ENCODE measurements at places on chromosomes 2 and 18. TPM values are rescaled to one million over a fixed set of nuclear protein-coding genes. Genes with fewer than 3 reads are reported as not detected.

DNA sequence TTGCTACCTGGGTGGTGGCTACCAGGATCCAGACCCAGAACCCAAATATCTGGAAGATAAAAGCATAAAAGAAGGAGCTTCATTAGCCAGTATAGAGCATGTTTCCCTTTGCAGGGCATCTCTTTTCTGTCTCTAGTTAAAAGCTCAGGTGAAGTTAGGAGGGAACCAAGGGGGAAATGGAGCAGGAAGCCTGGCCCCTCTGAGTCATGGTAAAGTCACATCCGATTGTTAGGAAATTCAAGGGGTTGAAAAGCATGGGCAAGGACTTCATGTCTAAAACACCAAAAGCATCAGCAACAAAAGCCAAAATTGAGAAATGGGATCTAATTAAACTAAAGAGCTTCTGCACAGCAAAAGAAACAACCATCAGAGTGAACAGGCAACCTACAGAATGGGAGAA lies 126.9 kb downstream of the RPIA start:
- peak; percentile 62 for DNase-seq

- no peak for DNase-seq
These were observed 71.7 kb upstream of the WIPF1 start for GRCh38 chr2:174669336-174669735.

GRCh38 chr2:229798446-229799155 lies 84.2 kb upstream of the DNER start:
- DNase-seq, result no peak

Gene COL4A4
- 0.13 TPM for total RNA-seq

- DNase-seq, result peak; percentile 79
These were observed 209.8 kb downstream of the PHLPP1 start for GRCh38 chr18:62925031-62925688.

Gene GCKR
- total RNA-seq, result not detected

- DNase-seq, result no peak
These were observed 35.5 kb upstream of the RMP24 start for GRCh38 chr18:35936951-35937350.

DNA sequence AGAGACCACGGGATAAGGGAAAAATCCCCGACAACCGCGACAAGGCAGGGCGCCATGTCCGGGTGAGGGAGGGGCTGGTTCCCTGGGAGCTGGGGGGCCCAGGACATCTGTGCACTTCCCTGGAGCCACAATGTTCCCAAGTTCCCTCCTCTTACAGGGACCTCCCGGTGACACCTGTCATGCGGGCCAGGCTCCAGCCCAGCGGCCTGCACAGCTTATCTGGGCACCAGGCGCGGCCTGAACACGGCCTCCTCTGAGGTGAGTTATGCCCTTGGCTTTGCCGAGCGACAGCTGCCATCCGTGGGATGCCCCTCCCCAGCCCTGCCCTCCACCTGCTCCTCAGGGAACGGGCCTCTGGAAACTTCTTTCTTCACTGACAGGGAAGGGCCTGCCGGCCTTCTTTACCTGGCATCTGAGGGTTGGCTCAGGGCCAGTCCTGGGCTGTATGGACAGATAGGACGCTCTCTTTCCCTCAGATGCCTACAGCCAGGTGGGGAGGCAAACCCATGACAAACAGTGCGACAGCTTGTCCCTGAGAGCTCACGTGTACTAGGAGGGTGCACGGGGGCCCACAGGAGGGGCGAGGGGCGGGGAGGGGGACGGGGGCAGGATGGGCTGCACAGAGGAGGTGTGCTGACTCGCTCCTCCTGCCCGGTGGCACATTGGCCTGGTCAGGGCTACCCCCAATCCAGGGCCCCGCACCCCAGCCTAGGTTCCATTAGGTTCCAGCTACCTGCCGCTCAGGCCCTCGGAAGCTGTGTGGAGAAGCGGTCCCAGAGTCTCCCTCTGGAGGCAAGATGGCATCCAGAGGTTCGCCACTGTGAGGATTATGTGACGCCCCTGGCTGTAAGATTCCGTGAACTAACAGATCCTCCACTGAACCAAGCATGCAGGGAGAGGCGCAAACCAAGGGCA lies 34.9 kb upstream of the HPCAL1 start:
- no peak for DNase-seq

GRCh38 chr18:61782545-61782944 lies 110.3 kb downstream of the RNF152 start:
- no peak for DNase-seq

Gene RAB17
- 2.4 TPM for total RNA-seq

- DNase-seq, result peak; percentile 58
These were observed 48.5 kb downstream of the SMAD7 start for GRCh38 chr18:48902023-48902855.

- DNase-seq, result no peak
These were observed 12.9 kb downstream of the ARID5A start for GRCh38 chr2:96549466-96549785.

DNA sequence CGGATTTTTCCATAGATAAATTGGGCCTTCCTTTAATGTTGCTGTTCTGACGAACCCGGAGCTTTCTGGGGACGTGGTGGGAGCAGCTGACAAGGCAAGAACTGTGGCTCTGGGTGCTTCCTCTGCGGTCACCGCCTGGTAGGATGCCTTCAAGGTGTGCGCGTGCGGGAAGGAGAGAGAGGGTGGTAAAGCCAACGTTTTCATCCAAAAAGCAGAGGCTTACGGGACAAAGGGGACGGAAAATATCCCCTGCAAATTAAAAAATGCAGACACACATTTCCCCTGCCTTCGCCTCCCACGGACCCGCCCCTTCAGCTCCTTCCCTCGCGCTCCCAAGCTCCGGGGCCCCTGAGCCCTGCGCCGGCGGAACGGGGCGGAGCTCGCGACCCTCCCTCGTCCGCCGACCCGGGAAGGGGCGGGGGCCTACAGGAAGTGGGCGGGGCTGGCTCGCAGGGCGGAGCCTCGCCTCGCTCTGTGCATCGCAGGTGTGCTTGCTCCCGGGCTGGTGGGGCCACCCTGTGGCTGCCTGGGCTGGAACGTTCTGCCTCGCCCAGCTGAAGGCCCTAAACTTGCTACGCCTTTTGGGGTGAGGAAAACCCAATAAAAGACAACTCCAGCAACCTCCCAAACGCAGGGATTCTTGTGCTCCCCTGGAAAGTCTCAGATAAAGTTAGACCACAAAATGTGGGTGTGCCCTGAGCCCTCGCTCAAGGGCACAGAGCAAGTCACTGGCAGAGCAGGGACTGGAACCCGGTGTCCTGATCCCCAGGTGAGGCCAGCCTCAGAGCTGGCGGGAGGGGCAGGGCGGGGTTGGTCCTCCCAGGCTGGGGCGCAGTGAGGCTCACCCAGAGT lies 25.4 kb upstream of the SLC66A3 start:
- DNase-seq, result peak; percentile 37

Gene TAF1B
- 28.7 TPM for total RNA-seq

- DNase-seq, result peak; percentile 49
These were observed 758.0 kb upstream of the NRXN1 start for GRCh38 chr2:51789918-51790317.

DNA sequence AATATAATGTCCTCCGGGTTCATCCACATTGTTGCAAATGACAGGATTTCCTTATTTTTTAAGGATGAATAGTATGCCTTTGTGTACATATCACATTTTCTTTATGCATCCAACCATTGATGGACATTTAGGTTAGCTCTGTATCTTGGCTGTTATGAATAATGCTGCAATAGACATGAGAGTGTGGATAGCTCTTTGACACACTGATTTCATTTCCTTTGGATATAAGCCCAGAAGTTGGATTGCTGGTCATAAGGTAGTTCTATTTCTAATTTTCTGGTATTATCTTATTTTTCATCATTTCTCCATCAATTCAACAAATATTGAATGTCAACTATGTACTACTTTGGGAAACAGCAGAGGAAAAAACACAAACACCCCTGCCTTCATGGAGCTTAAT lies 423.3 kb downstream of the MTX2 start:
- DNase-seq, result no peak

Gene CFAP65
- total RNA-seq, result not detected

DNA sequence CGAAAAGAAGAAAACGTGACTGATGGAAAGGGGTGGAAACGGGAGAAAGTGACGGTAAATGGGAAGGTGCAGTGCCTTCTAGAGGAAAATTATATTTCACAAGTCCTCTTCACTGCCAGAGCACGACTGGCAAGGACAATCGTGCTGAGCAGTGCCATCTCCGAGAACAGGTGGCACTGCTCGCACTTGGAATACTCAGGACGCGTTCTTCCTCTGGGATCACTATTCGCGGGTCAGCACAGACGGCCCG lies 364 bp downstream of the STAT1 start:
- no peak for DNase-seq

GRCh38 chr2:99899882-99900281 lies 242.5 kb downstream of the AFF3 start:
- no peak for DNase-seq

DNA sequence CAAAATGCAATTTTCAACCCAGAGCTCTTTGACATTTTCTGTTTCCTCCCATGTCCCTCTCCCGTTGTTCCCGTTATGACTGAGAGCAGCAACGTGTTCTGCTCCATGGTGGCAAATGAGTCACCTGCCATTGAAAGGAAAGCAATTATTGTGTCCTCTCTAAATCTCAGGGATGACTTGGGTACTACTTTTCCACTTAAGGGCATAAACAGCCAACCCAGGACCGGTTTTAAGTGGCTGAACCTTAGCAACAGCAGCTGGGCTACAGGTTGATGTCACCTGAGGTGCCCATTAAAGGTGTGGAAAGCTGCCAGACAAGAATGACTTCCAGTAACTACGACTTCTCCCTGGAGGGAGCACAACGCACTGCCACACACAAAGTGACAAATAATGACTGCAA lies 236.8 kb downstream of the NCKAP5 start:
- no peak for DNase-seq

DNA sequence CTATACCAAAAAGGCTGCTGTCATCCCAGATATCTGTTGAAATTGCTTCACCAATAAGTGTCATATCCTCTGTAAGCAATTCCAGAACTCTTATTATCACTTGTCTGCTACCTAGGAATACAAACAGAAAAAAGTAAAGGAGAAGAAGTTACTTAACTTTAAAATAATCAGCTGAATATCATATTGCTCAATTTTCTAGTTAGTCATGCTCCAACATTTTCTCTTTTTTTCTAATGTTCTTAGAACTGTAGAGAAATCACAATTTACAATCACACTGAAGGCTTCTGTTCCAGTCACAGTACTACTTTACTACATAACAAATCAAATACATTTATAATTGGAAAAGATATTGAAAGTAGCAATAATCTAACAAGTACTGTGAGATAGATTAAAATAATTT lies 17.4 kb downstream of the RTTN start:
- peak; percentile 8 for DNase-seq

Gene DNER
- 1.8 TPM for total RNA-seq

DNA sequence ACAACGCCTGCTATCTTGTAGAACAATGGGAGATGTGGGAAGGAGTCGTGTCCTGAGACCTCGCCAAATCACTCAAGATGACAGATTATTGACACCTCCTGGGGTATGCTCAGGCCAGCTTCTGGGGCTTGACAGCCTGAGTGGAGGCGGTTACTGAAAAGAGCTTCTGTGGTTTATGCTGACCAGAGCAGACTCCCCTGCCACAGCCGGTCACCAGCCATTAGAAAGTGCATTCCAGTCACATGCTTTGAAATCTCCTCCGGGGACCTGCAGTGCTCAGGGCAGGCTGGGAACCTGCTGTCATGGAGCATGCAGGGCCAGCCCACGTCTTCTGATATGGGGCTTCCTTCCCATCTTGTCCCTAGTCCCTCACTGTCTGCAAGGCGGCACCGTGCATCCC lies 215.9 kb downstream of the SEPTIN10 start:
- no peak for DNase-seq

Gene SNORC
- 0.53 TPM for total RNA-seq

Gene REG3A
- total RNA-seq, result not detected

- no peak for DNase-seq
These were observed 2.0 kb upstream of the GNLY start for GRCh38 chr2:85692039-85692645.

Gene APCDD1
- total RNA-seq, result 0.64 TPM

GRCh38 chr2:3594493-3595281 lies at the start of gene COLEC11:
COLEC11 (plus strand) TSS chr2:3595112; CDS start chr2:3604341, 9,229 bp downstream.
- no peak for DNase-seq

Gene TBR1
- under 0.01 TPM for total RNA-seq

DNA sequence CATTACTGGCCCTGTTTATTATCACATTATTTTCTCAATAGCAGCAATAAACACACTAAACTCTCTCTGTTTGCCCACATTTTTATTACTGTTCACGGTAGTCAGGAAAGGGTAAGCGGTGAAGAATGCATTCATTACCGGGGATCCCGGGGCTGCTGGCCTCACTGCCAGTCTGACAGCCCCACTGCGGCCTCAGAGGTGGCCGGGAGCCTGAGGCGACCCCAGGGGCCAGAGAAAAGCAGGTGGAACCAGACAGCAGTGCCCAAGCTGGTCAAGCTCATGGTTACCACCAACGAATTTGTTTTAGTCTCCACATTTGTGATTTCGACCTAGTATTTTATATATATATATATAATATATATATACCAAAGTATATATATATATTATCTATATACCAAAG lies 127.7 kb downstream of the LRATD1 start:
- no peak for DNase-seq

Gene SF3B6
- 223 TPM for total RNA-seq

DNA sequence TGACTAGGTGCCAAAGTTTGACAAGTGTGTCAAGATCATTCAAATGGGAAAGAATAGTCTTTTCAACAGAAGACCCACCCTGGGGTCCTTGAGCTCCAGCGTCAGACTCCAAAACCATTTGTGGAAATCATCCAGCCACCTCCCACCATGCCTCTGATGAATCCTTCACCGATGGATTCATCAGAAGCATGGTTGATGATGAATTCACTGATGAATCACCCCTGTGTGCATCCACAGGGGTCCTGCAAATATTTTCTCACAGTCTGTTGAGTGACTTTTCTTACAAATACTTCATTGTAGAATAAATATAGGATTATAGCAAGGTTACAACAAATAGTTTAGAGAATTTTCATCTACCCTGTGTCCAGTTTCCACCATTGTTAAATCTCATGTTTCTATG lies 4.3 kb downstream of the UGT1A9 start:
- no peak for DNase-seq

Gene CCDC68
- total RNA-seq, result 4.2 TPM

GRCh38 chr2:227376656-227377396 lies 2.3 kb downstream of the TM4SF20 start:
- DNase-seq, result no peak

DNA sequence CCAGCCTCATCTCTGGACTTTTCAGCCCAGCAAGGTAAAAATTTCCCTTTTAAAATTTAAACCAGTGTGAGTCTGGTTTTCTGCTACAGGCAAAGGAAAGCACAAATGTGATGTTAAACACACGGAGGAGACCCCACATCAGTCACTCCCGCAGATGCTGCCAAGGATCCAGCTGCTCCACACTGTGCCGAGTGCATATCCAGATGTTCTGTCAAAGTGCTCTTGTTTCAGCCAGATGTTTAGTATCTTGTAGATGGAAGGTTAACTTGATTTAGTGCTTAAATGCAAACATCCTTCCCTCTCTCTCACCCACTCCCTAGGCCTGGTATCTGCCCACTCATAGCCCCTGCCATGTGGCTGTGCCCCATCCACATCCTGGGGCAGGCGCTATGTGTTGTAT lies 15.8 kb upstream of the ATOH8 start:
- DNase-seq, result no peak

- DNase-seq, result no peak
These were observed 129.1 kb upstream of the SMAD2 start for GRCh38 chr18:48059455-48060010.

Data from bronchial epithelial cell (primary cell).